Right atrium auricular region (tissue), 2 donors: ENCODE measurements at places on chromosomes 4 and X.

DNA sequence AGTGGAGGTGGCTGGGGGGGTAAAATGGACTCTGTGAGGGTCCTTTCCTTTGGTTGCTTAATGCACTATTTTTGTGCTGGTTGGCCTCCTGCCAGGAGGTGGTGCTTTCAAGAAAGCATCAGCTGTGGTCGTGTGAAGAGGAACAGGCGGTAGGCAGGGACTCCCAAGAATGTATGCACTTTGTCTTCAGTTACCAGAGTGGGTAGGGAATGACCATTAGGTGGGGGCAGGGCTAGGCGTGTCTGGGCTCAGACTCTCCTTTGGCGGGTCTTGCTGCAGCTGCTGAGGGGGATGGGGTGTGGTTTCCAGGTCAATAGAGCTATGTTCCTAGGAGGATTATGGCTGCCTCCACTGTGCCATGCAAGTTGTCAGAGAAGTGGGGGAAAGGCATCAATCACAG is 509.0 kb downstream of the PCDH19 start:
- DNase-seq = no peak

- DNase-seq = no peak
Observed at GRCh38 chr4:68909385-68909784, 42.2 kb downstream of the UGT2A3 start.

- DNase-seq = no peak
Observed at GRCh38 chr4:25624616-25625015, 31.0 kb upstream of the SLC34A2 start.

GRCh38 chrX:140050906-140051305 is 85.6 kb upstream of the CXorf66 start:
- DNase-seq = no peak

DNA sequence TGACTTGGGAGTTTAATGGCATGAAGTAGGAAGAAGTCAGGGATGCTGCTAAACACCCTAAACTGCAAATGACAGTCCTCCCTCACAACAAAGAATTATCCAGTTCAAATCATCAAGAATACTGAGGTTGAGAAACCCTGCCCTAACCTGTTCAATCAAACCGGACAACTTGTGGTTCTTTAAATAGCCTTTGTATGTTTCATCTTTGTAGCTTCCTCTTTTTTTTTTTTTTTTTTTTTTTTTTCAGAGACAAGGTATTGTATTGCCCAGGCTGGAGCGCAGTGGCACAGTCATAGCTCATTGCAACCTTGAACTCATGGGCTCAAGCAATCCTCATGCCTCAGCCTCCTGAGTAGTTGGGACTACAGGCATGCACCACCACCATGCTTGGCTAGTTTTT is 52.5 kb upstream of the TTC29 start:
- no peak for DNase-seq

DNA sequence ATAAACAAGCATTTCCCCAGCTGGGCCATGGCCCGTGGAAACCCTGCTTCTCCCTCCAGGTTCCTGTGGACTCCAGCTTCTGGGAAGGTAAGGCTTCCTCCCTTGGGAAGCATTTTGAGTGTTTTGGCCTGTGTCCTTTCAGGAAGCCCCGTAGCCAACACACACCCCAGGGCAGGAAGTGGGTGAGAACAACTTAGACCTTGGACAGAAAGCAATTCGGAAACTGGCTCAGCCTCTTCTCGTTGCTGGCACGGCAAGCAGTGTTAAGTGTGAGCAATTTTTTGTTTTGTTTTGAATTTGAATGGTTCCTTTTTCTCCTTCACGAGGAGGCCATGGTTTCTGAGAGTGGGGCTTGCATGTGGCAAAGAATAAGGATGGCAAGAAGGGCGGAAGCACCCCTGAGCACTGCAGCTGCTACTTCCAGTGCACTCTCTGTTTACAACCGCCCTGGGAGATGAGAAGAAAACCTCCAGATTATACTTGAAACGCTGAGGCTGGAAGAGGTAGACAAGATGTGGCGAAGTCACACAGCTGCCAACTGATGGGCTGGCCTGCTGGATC is 14.1 kb upstream of the CYTL1 start:
- DNase-seq = no peak
